ENCODE measurements at places on chromosomes 13 and 19. TPM values are rescaled to one million over a fixed set of nuclear protein-coding genes. Genes with fewer than 3 reads are reported as not detected.

JSRP1 gene
- total RNA-seq: 0.12 TPM

VSIG10L gene
- total RNA-seq: 8.5 TPM

GPC6 gene
- 7.2 TPM for total RNA-seq

SIGLEC5 gene
- not detected for total RNA-seq

OR7A17 gene
- not detected for total RNA-seq

TSSK6 gene
- 2.1 TPM for total RNA-seq

CGB5 gene
- 0.39 TPM for total RNA-seq

CSNK1G2 gene
- total RNA-seq: 47.1 TPM

SLC25A42 gene
- 0.92 TPM for total RNA-seq

Measured in A549 treated with dexamethasone at 1 μM for 4 hours (cell line).